Head of caudate nucleus (tissue), 42 donors: ENCODE measurements at places on chromosomes 2 and 18.

DNA sequence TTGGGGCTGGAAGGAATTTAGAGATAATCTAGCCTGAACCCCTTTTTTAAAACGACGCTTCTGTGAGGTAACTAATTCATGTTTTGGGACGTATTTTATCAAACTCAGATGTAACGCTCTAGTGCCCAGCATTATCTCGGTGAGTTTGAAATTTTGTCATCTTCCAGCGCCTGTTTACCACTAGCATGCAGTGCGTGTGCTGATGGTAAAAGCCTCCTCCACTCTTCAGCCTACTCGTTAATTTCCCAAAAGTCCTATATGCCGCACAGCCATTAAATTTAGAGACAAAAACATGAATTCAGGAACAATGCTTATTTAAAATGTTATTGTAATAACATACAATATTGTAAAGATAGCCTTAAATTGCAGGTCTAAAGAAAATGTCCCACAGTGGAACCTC is 2.8 kb downstream of the ZCCHC2 start:
- no peak for DNase-seq

DNA sequence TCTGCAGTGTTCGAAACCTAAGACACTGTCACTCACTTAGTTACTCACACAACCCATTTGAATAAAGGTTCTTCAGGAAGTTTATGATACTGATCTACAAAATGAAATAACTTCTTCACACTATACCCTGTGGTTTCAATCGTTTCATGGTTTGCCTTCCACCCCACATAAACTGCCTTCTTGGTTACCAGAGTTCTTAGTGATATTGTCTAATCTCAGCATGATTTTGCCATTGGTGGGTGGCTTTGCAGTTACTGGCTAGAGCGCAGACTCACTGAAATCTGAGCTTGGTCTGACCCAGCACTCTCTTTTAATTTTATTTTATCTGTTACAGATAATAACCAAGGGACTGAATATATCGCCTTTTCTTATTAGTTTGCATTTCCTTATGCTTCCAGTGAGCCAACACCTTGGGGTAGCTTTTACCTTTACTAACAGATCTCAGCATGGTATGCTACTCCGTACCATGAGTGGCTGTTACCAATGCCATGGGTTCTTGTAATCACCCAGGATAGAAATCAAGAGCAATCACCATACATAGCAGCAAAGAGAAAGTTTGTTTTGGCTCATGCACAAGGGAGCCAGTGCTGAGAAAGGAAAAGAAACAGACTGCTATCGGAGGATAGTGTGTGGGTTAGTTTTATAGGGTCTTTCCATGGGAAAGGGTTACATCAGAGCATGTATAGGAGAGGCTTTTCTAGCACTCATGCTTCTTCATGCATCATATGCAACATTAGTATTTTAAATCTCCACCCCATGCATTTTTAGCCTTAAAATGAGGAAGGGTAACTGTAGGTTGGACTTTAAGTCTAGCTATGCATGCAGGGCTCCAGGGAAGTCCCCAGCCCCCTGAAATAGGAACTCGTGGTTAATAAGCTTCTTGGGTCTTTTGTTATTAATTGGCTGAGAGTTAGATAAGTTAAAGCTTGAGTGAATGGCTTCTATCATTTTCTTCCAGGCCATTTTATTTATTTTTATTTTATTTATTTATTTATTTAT is 33.3 kb downstream of the ANXA4 start:
- no peak for DNase-seq

GRCh38 chr18:74506448-74507084 is 10.4 kb downstream of the CNDP2 start:
- DNase-seq, result peak; percentile 33

GRCh38 chr18:34921811-34922385 is 119.3 kb upstream of the MAPRE2 start:
- DNase-seq, result no peak

DNA sequence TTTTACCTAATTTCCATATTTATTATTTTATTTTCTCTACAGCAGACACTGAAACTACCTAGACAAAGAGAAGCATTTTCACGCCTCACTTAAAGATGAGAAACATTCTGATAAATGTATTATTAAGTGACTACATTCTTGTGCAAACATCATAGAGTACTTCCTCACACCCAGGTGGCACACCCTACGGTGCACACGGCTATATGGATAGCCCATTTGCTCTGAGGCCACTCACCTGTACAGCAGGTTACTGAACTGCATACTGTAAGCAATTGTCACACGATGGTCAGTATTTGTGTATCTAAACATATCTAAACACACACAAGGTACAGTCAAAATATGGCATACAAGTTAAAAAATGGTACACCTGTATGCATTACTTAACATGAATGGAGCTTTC is 481.4 kb downstream of the CMPK2 start:
- no peak for DNase-seq

- no peak for DNase-seq
Measured at GRCh38 chr18:6444466-6445228, 29.9 kb upstream of the L3MBTL4 start.

- DNase-seq, result no peak
Measured at GRCh38 chr2:31314761-31315160, 80.8 kb downstream of the EHD3 start.

GRCh38 chr2:221282386-221282785 is 289.7 kb downstream of the EPHA4 start:
- DNase-seq, result no peak

GRCh38 chr2:197191177-197191939 is 119.2 kb downstream of the ANKRD44 start:
- DNase-seq, result no peak

DNA sequence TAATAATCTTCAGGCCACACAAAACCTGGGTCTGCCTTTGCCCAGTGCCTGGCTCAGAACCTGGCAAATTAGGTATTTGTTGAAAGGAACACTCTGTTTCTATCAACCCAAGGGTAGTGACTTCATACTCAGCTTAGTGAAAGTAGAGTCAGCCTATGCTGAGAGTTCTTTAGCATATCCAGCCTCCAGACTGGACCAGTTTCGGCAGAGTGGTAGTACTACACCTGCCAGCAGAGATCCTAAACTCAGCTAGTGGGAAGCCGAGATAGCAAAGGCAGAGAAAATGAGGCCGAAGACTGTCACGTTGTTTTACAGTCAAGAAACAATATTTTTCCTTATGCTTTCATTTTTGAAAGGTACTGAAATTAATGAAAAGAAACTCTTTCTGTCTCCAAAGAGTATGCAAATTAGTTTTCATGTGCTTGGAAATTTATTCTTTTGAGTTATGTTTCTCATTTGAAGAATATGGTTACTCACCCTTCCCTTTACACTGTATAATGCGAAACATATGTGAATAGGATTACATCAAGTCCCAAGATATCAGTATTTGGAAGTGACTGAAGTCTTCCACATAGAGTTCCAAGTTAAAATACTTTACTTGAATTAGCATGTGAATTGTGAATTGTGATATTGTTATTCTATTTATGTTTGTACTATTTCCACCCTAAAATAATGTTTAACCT is 52.2 kb upstream of the UGP2 start:
- no peak for DNase-seq

- DNase-seq, result no peak
Measured at GRCh38 chr2:44645937-44646336, 284.2 kb downstream of the CAMKMT start.

GRCh38 chr2:236092714-236093113 is 75.5 kb downstream of the GBX2 start:
- DNase-seq, result no peak

DNA sequence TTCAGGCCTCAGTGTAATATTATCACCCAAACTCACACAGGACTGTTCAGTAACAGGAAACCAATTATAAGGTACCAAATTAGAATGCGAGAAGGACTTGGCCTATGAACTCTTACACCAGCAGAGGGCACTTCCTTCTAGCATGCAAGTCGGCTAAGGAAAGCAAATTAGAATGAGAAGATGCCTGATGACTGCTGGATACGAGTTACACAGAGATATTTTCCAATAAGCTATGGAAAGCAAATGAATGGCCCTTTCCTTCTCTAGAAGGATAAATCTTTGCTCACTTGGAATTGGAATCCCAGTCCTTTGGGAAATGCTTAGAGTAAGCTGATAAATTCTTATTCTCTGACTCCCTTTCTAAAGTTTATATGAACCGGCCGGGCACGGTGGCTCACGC is 109.8 kb downstream of the AP1S3 start:
- DNase-seq, result no peak

DNA sequence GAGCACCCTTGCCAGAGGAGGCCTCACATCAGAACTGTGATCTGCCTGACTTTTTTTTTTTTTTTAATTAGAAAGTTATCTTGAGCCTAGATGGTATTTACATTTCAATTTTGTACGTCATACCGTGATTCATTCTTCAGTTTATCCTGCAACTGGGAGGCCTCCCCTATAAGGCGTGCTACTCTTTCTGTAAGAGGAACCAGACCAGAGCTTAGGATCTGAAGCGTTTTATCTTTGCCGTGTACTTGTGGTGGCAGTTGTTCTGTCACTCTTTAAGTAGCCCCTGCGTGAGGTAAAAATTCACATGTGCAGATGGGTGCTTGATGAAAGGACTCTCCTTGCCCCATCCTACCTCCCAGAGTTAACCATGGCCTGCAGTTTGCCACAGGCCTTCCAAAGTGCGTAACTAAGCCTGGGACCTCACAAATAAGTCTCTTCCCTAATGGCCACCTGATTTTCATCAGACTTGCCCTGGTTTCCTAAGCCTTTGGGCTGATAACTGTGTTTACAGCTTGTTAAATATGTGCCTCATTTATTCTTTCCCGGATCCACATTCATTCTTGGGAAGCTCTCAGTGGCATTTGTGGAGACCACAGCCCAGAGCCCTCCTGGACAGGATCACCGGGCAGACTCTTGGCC is 96.0 kb downstream of the MTCL1 start:
- DNase-seq, result no peak

DNA sequence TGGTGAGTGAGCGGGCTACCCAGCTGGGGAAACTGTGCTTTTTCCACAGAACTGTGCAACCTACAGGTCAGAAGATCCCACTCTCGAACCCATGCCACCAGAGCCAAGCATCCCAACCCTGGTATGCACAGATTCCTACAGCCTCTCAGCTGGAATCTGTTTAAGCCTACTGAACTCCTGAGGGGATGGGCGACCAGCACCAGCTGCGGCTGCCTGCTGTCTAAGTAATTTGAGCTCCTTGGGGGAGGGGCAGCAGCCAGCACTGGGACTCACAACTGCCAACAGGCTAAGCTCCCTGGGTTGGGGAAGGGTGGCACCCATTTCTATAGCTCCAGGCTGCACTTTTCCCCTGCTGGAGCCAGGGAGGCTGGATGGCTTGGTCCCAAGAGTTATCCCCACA is 11.8 kb downstream of the CYP27C1 start:
- no peak for DNase-seq

DNA sequence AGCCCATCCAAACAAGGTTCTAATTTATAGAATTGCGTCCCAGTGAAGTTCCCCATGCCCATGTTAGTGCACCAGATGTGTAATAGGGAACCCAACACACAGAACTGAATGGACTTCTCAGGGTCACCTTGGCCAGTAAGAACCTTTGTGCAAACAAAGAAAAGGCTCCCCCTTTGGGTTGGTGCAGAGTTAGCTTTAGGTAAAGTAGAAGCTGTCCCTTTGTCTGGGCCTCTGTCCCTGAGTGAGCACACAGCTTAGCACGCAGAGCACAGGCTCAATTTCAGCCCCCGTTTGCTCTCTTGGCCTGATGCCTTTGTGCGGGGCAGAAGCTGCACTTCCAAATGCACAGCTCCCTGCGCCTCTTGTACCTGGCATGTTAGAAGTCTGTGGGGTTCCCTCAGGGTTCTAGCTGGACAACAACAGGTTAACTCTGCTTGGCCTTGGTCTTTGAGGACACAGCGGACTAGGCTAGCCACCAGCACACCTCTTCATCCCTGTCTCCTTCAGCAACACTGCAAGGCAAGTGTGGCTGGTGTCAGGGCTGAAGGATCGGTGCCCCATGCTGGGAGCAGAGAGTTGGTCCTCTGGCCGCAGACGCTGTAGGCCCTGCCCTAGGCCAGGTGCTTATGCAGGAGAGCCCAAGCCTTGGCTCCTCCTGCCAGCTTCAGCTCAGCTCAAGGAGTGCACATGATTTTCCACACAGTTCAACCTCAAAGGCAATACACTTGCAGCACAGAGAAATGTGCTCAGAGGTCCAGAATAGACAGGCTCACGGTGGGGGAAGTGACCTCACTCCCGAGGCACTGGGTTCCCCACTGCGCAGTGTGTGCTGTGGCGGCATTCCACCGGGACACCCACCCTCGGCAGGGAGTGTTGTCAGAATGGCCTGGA is 73.3 kb upstream of the FOSL2 start:
- no peak for DNase-seq

DNA sequence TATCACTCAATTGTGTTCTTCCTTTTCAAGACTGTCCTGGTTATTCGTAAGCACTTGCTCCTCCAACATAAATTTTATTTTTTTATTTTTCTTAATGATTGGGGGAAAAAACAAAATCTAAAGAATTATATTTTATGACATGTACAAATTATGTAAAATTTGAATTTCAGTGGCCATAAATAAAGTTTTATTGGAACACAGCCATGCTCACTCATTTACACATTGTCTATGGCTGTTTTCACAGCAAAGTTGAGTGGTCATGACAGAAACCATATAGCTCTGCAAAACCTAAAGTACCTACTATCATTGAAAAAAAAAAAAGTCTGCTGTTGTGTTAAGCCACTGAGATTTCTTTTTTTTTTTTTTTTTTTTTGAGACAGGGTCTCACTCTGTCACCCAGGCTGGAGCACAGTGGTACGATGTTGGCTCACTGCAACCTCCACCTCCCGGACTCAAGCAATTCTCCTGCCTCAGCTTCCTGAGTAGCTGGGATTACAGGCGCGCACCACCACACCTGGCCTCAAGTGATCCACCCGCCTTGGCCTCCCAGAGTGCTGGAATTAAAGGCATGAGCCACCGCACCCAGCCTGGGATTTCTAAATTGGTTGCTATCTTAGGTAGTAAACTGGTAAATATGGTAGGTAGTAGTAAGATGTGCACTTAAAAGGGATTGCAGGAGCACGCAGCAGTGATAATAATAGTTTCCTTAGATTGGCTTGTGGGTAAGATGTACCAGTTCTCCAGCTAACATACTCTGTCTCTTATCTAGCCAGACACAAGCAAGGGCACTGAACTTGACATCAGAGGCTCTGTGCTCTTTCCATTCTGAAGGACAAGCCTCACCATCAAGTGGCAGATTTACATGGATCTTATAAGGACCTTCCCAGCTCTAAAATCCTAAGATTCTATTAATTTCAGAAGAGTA is 44.4 kb downstream of the KCNG3 start:
- no peak for DNase-seq

- no peak for DNase-seq
Measured at GRCh38 chr2:168310580-168310979, 63.2 kb upstream of the STK39 start.

GRCh38 chr18:79740521-79741361 is 57.0 kb upstream of the KCNG2 start:
- DNase-seq, result no peak

DNA sequence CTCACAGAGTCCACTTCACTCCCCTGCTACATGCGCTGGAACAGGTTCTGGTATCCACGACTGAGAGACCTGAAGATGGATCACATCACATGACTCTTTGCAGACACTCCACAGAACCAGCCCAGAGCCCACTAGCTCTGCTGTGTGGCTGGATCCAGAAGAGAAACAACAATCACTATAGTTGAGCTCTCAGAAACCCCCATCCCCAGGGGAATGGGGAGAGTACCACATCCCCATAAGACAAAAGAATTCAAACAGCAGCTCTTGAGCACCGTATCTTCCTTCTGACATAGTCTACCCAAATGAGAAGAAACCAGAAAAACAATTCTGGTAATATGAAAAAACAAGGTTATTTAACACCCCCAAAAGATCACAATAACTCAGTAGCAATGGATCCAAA is 76.4 kb downstream of the ZSWIM2 start:
- no peak for DNase-seq
